ENCODE measurements at places on chromosomes 2 and 18.

GRCh38 chr2:120535081-120535480 is 189.1 kb downstream of the INHBB start:
- no peak for DNase-seq

DNA sequence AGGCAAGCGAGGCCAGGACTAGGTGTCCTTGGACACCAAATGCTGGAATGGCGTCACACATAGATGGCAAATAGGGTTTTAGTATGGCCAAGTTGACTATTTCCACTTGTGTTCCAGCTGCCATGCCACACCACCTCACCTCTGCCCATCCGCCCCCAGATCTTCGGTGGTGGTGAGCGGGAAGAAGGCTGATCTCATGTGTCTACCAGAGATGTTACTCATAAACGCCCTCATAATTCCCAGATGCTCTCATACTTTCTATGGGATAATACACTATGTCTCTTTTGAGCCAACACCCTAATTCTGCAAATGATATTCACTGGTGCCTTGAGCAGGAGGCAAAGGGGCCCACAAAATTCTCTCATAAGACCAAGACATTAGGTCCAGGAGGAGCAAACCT is 281.1 kb upstream of the FN1 start:
- DNase-seq, result no peak

DNA sequence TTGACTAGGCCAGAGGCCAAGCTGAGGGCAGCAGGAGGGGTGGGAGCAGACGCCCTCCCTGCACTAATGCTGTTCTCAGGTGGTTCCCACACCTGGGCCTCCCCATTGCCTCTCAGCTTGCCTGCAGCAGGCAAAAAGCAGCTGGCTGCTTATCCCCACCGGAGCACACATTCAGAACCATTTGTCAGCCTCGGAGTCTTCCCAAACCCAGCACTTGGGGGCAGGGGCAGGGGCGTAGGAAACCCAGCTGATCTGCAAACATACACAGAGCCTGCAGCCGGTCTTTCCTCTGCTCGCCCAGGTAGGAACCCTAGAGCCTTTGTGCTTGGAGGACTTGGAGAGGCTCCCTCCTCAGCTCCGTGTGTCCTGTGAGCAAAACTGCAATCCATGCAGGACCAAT is 249.8 kb downstream of the CYP26B1 start:
- no peak for DNase-seq

GRCh38 chr2:130878316-130878715 is 41.6 kb downstream of the ARHGEF4 start:
- DNase-seq, result no peak

GRCh38 chr2:240143801-240144648 is 3.6 kb upstream of the OTOS start:
- DNase-seq, result peak; percentile 58

- no peak for DNase-seq
These were observed 218.2 kb downstream of the RBM43 start for GRCh38 chr2:151043484-151043883.

DNA sequence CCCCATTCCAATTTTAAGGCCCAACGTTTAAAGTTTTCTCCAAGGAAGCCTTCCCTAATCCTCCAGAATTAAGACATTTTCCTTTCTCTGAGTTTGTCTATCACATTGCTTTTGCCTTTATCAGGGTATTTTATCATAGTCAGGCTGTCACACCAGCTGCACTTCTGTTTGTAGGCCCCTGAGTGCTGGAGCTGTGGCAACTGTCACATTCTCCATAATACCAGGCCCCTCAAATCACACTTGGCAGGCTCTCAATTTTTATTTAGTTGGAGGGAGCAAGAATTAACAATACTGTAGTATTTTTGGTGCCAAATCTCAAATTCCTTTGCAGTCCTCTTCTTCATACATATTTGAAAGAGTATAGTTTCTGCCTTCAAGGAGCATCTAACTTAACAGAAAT is 122.2 kb downstream of the FSHR start:
- DNase-seq, result no peak
